Endothelial cell (in vitro differentiated cells): ENCODE measurements at places on chromosomes 11 and 22. TPM values are rescaled to one million over a fixed set of nuclear protein-coding genes. Genes with fewer than 3 reads are reported as not detected.

Gene ACR
- 2.8 TPM for total RNA-seq

Gene GPR83
- 0.31 TPM for total RNA-seq

- H3K4me1 ChIP-seq: peaks cover 19% of the 10 kb centered on the region
- no peak overlapping the region for H3K27ac ChIP-seq
- H3K36me3 ChIP-seq: no peaks in the 10 kb centered on the region
- no peak for DNase-seq
- peaks cover 10% of the 10 kb centered on the region for H3K27me3 ChIP-seq
Measured at GRCh38 chr22:39297490-39298240, 21.8 kb downstream of the RPL3 start.

Gene MFRP
- 0.13 TPM for total RNA-seq

Gene TEX54
- total RNA-seq: not detected

Gene BAIAP2L2
- 0.77 TPM for total RNA-seq

GRCh38 chr11:64933935-64934681 lies 1.6 kb downstream of the GPHA2 start:
- no peak overlapping the region for H3K4me3 ChIP-seq
- H3K36me3 ChIP-seq: peaks cover 29% of the 10 kb centered on the region
- no peak overlapping the region for H3K27ac ChIP-seq
- no peak for DNase-seq
- H3K4me1 ChIP-seq: peaks cover 6% of the 10 kb centered on the region

DNA sequence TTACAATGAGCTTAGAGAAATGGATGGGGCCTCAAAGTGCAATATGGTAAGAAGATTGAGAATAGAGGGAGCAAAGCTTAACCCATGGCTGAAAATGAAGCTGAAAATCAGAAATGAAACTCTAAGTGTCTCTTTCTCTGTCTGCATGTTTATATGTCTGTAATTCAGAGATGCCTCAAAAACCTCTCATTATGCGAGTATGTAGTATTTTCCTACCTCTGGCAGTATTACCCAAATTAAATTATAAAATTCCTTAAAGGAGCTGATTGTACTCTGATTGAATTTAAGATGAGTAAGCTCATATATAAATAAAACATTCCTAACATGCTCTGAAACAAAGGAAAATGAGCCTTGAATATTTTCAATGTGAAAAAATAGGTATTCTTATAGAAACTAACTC lies 39.8 kb upstream of the PRSS23 start:
- no peaks in the 10 kb centered on the region for H3K4me1 ChIP-seq
- no peaks in the 10 kb centered on the region for H3K36me3 ChIP-seq
- no peak overlapping the region for H3K4me3 ChIP-seq
- no peak overlapping the region for H3K27ac ChIP-seq

Gene ACCS
- total RNA-seq: 38.8 TPM

- peaks cover 3% of the 10 kb centered on the region for H3K27me3 ChIP-seq
- H3K27ac ChIP-seq: peak overlapping the region; percentile 91
- no peak overlapping the region for H3K4me3 ChIP-seq
- DNase-seq: no peak
- H3K36me3 ChIP-seq: peaks cover 10% of the 10 kb centered on the region
Measured at GRCh38 chr22:45318558-45319323, 9.0 kb downstream of the FAM118A start.

GRCh38 chr11:125701858-125702621 lies 21.4 kb upstream of the ACRV1 start:
- no peak overlapping the region for H3K27ac ChIP-seq
- H3K4me1 ChIP-seq: no peaks in the 10 kb centered on the region
- H3K4me3 ChIP-seq: no peak overlapping the region
- peaks cover 4% of the 10 kb centered on the region for H3K36me3 ChIP-seq
- no peak for DNase-seq

DNA sequence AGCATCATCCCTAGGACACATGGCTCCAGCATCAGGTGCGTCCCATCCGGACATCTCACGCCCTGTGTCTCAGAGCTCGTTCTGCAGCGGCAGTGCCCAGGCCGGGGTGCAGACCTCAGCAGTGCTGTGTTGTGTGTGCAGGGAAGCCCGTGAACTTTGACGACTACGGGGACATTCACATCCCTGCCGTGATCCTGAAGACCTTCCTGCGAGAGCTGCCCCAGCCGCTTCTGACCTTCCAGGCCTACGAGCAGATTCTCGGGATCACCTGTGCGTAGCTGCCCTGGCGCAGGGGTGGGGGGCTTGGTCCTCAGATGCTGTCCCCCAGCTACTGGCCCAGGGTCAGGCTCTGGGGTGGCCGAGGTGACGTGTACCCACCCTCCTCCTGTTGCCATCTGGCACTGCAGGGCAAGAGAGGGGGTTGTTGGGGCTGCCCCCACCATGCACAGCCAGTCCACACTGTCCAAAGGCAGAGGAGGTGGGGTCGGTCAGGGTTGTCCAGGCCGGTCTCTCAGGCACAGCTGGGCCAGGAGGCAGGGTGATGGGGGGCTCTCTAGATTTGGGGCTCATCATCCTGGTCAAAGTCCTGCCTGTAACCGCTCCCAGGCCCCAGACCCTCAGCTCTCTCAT lies 96.5 kb downstream of the ARHGAP8 start:
- no peak for DNase-seq
- peaks cover 2% of the 10 kb centered on the region for H3K27me3 ChIP-seq
- H3K27ac ChIP-seq: no peak overlapping the region

Gene LRRN4CL
- 0.44 TPM for total RNA-seq

Gene FANCF
- total RNA-seq: 9.3 TPM

Gene FLRT1
- not detected for total RNA-seq

- H3K4me1 ChIP-seq: peaks cover 2% of the 10 kb centered on the region
- H3K27ac ChIP-seq: no peak overlapping the region
- no peak overlapping the region for H3K4me3 ChIP-seq
Measured at GRCh38 chr22:38428714-38429113, 26.3 kb downstream of the KCNJ4 start.

Gene MS4A3
- total RNA-seq: 1.4 TPM

Gene PTDSS2
- total RNA-seq: 46.4 TPM

DNA sequence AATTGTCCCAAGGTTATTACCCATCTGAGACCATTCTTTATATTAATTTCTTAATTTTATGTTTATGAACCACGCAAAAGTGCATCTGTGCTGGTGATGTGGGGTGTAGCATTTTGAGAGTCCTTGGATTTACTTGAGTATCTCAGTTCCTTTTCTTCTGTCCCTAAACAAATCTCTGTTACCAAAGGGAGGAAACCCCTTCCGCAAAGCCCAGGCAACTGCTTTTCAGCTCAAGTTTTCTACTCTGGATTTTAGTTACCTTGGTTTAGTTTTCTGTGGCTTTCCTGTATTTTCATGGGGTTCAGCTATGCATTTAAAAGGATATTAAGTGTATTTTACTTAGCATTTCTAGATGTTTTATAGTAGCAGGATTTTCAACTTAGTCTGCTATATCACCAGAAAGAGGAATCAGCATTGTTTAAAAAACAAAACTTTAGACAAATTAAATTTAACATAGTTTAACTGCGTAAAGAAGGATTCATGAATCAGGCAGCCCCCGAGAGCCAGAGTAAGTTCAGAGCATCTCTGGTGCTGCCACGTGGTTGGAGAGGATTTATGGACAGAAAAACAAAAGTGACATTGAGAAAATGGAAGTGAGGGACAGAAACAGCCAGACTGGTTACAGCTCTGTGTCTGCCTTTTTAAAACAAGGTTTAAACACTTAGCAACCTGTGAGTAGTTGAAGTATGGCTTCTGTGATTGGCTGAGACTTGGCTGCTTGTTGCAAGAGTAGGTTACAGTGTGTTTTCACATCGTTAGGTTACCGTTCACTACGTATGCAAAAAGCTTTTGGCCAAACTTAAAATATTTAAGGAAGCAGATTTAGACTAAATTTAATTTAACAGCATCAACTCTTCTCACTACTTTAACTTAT lies 9.6 kb downstream of the ADM start:
- no peak overlapping the region for H3K4me3 ChIP-seq
- peaks cover 3% of the 10 kb centered on the region for H3K27me3 ChIP-seq
- H3K4me1 ChIP-seq: peaks cover 16% of the 10 kb centered on the region

- H3K4me3 ChIP-seq: no peak overlapping the region
- H3K36me3 ChIP-seq: no peaks in the 10 kb centered on the region
- H3K27me3 ChIP-seq: peaks cover 8% of the 10 kb centered on the region
- H3K27ac ChIP-seq: no peak overlapping the region
- no peak for DNase-seq
Measured at GRCh38 chr22:29208879-29209623, 3.4 kb downstream of the EMID1 start.
